ENCODE measurements at places on chromosomes 1 and 21.

- no peak for DNase-seq
These were observed 16.8 kb upstream of the RIPK4 start for GRCh38 chr21:41783476-41784180.

- DNase-seq: no peak
These were observed 69.3 kb upstream of the PPP2R5A start for GRCh38 chr1:212215910-212216309.

DNA sequence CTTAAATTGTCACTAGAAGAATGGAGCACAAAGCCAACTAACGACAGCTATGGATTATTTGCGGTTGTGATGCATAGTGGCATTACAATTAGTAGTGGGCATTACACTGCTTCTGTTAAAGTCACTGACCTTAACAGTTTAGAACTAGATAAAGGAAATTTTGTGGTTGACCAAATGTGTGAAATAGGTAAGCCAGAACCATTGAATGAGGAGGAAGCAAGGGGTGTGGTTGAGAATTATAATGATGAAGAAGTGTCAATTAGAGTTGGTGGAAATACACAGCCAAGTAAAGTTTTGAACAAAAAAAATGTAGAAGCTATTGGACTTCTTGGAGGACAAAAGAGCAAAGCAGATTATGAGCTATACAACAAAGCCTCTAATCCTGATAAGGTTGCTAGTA is 13.5 kb downstream of the USP1 start:
- no peak for DNase-seq

DNA sequence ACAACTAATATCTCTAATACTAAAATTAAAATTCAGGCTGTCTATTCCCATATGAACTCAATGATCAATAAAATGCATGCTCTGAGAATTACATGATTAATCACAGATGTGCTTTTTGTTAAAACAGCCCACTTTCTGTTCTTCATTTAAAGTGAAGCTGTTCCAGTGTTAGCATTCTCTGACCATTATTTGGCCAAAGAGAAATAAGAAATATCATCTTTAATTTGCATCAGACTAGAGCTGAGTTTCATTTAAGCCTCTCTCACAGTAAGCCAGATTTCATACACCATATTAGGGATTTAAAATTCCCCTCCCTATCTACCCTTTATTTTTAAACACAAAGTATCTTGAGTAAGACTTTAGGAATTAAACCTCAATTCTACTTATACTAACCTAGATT is 261.6 kb downstream of the TPR start:
- no peak for DNase-seq

- no peak for DNase-seq
These were observed 10.7 kb downstream of the MYSM1 start for GRCh38 chr1:58689167-58689566.

- DNase-seq: no peak
These were observed 61.2 kb downstream of the CACHD1 start for GRCh38 chr1:64530969-64531692.

- DNase-seq: peak; percentile 72
These were observed 15.8 kb upstream of the S100A11 start for GRCh38 chr1:152052606-152053005.

- no peak for DNase-seq
These were observed 11.5 kb downstream of the TRIM46 start for GRCh38 chr1:155184835-155185782.

DNA sequence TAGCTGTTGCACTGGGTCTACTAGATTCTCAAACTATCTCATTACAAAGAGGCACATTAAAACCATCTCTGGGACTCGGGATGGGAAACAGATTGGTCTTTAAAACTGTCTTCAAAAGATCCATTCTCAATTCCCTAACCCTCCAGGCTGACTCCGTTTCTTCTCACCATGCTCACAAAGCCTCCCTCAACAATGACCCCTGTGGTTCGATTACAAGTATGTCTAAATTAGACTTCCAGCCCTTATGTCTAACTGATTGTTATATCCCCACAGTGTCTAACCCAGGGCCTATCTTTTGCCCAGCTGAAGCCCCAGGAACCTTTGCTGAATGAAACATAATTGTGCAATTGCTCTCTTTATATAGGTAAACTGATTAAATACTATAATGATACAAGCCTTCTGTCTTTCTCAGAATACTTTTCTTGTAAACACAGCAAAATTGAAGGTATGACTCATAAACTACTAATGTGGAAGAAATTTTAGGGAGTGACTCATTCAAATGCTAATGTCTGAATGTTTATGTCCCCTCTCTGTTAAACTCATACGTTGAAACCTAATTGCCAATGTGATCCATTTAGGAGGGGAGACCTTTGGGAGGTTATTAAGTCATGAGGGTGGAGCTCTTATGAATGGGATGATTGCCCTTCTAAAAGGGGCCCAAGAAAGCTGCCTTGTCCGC is 65.6 kb upstream of the DAB1 start:
- no peak for DNase-seq

- no peak for DNase-seq
These were observed 35.5 kb downstream of the IFNAR1 start for GRCh38 chr21:33360281-33360680.

DNA sequence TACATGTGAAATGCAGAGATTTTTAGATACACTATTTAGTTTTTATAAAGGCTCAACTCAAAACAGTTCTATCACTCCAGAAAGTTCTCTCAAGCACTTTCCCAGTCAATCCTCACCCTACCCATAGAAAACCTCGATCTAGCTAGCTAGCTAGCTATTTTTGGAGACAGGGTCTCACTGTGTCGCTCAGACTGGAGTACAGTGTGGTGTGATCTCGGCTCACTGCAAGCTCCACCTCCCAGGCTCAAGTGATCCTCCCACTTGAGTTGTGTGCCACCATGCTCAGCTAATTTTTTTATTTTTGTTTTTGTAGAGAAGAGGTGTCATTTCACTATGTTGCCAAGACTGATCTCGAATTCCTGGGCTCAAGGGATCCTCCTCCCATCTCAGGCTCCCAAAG is 236.9 kb downstream of the RERE start:
- DNase-seq: no peak

- DNase-seq: no peak
These were observed 213.5 kb downstream of the RPS6KC1 start for GRCh38 chr1:213264531-213264930.

DNA sequence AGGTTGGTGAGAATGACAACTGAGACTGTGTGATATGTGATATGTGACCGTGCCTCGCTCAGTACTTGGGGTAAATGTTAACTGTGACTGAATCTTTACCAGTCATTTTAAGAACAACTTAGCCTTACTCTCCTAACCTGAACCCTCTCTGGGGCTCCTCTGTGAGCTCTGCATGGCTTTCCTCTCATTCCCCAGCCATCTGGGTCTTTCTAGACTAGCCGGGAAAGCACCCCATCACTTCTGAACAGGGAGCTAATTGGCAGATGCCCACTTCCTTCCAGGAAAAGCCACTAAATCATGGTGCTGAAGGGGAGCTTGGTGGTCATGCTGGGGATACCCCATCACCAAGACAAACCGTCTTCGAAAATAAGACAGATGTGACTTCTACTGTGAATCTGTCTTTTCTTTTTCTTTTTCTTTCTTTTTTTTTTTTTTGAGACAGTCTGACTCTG is 16.5 kb upstream of the FOXO6 start:
- DNase-seq: no peak

DNA sequence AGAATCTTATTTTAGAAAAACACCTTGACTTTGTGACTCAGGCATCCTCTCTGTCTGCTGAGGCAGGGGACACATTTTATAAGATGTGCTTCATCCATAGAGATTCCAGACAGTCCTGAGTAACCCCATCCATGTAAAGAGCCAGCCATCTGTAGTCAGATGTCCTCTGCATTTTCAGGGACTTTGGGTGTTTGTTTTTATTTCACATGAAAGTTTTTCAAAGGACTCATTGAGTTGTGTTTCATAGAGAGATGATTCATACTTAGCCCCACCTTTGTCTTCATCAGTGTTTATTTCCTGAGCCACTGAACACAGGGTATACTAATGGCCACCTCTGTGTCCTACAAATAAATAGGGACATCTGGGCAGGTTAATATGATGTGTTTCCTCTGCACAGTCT is 280.4 kb downstream of the CACNA1E start:
- no peak for DNase-seq
